ENCODE measurements at places on chromosomes 4 and X. TPM values are rescaled to one million over a fixed set of nuclear protein-coding genes. Genes with fewer than 3 reads are reported as not detected.

DNA sequence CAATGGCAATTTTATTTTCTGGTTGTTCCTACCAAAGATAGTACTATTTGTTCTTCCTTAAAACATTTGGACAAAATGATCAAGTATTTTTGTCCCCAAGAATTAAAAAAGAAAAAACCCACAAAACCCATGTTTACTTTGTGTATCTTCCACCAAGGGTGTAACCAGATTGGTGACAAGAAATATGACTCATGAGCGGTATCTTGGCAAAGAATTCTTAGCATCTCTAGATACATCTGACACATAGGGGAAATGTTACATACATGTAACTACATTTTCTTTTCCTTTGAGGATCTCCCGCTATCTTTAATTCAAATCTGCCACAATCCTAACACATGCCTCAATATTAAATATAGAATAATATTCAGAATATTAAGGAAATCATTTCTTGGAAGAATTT, 78.7 kb downstream of the WDFY3 start:
- H3K4me1 ChIP-seq = no peaks in the 10 kb centered on the region
- no peaks in the 10 kb centered on the region for H3K27me3 ChIP-seq
- no peak overlapping the region for H3K4me3 ChIP-seq

GRCh38 chr4:82852751-82853285, 38.1 kb downstream of the SEC31A start:
- no peaks in the 10 kb centered on the region for H3K4me1 ChIP-seq
- DNase-seq = no peak
- no peak overlapping the region for H3K4me3 ChIP-seq
- H3K36me3 ChIP-seq = peaks cover 42% of the 10 kb centered on the region

GRCh38 chr4:153785910-153786721, 2.8 kb downstream of the SFRP2 start:
- no peak overlapping the region for H3K4me3 ChIP-seq
- no peak overlapping the region for H3K27ac ChIP-seq
- no peak for DNase-seq
- H3K36me3 ChIP-seq = no peaks in the 10 kb centered on the region

- peak; percentile 33 for DNase-seq
- peaks cover 8% of the 10 kb centered on the region for H3K36me3 ChIP-seq
- H3K4me3 ChIP-seq = peak overlapping the region; percentile 72
- H3K27me3 ChIP-seq = no peaks in the 10 kb centered on the region
Observed at GRCh38 chr4:55396308-55397125, 760 bp downstream of the TMEM165 start.

DNA sequence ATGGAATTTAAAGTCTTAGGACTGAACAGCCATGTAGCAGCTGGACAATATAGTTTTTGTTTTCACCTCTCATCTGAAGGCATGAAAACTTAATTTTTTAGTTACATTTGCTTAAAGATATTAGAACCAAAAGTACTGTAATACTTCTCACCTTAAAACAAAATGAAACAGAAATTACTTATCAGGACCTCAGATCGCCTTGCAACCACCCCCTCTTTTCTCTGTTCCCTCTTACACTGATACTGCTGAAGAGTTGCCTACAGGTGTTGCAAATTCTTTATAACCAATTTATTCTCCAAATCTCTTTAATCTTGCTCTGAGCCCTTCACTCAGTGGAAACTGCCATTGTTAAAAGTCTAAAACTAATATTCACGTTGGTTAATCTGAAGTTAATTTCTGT, 145.0 kb downstream of the SPCS3 start:
- H3K4me1 ChIP-seq = no peaks in the 10 kb centered on the region
- H3K36me3 ChIP-seq = no peaks in the 10 kb centered on the region
- no peak overlapping the region for H3K4me3 ChIP-seq
- H3K27ac ChIP-seq = no peak overlapping the region
- DNase-seq = no peak
- no peaks in the 10 kb centered on the region for H3K27me3 ChIP-seq

- no peaks in the 10 kb centered on the region for H3K27me3 ChIP-seq
- no peak overlapping the region for H3K27ac ChIP-seq
- no peaks in the 10 kb centered on the region for H3K36me3 ChIP-seq
- DNase-seq = no peak
- no peaks in the 10 kb centered on the region for H3K4me1 ChIP-seq
Observed at GRCh38 chrX:20300822-20301221, 34.1 kb upstream of the RPS6KA3 start.

DNA sequence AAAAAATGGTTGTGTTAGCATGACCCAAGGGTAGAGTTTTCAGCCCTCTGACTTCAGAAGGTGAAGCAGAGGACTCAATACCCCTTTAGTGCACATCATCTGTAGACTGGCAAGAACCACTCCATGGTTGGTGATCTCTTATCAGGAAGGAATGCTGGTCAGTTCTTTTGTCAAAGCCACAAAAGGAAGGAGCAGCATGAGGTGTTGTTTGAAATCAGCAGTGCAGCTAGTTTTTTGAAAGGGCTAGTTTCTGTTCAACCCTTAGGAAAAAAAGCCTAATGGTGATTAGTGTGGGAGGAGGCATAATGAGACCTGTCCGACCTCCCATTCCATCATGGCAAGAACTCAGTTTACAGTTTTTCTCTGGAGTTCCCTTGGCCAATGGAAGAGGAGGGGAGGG, 362.0 kb upstream of the CT83 start:
- H3K4me1 ChIP-seq = no peaks in the 10 kb centered on the region
- DNase-seq = no peak
- H3K27me3 ChIP-seq = no peaks in the 10 kb centered on the region
- H3K36me3 ChIP-seq = no peaks in the 10 kb centered on the region
- H3K4me3 ChIP-seq = no peak overlapping the region
- no peak overlapping the region for H3K27ac ChIP-seq

- DNase-seq = no peak
- no peaks in the 10 kb centered on the region for H3K27me3 ChIP-seq
- no peak overlapping the region for H3K4me3 ChIP-seq
- H3K27ac ChIP-seq = no peak overlapping the region
Observed at GRCh38 chr4:46073778-46074177, 50.1 kb downstream of the GABRG1 start.

The DRD5 gene
- not detected for total RNA-seq

GRCh38 chr4:7381890-7382633, 52.7 kb downstream of the PSAPL1 start:
- H3K4me3 ChIP-seq = no peak overlapping the region
- no peak overlapping the region for H3K27ac ChIP-seq
- H3K36me3 ChIP-seq = no peaks in the 10 kb centered on the region
- peaks cover 4% of the 10 kb centered on the region for H3K27me3 ChIP-seq
- no peaks in the 10 kb centered on the region for H3K4me1 ChIP-seq

The SEC24D gene
- 22.7 TPM for total RNA-seq

The UBQLN2 gene
- 31.6 TPM for total RNA-seq

The POU4F2 gene
- total RNA-seq = not detected

All from CD8-positive, alpha-beta memory T cell (primary cell).